ENCODE measurements at places on chromosomes 6 and 20. TPM values are rescaled to one million over a fixed set of nuclear protein-coding genes. Genes with fewer than 3 reads are reported as not detected.

Gene IMPG1
- total RNA-seq = not detected

DNA sequence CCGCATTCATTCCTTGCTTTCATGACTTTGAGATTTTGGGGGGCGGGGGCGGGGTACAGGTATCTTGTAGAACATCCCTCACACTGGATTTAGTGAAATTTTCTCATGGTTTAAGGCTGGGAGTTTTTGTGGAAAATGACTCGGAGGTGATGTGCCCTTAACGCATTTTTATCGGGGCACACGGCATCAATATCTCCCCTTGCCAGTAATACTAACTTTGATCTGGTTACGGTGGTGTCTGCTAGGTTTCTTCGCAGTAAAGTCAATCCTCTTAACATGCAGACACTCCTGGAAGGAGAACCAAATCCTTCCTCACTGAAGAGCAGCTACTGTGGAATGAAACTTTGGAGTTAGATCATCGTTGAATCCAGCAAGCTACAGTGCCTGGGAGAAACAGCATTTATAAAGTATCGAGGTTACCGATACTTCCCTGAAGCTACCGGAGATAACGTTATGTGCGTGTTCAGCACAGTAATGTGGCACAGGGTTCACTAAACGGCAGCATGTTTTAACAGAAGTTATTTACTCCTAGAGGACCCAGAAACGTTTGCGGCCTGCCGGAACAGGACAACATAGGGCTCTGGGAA lies 1.2 kb upstream of the DYNLRB1 start:
- DNase-seq = no peak

GRCh38 chr6:43120944-43121913 lies 45.1 kb downstream of the PTK7 start:
- no peak for DNase-seq

- peak; percentile 28 for DNase-seq
Observed at GRCh38 chr6:95431637-95432228, 145.6 kb upstream of the MANEA start.

DNA sequence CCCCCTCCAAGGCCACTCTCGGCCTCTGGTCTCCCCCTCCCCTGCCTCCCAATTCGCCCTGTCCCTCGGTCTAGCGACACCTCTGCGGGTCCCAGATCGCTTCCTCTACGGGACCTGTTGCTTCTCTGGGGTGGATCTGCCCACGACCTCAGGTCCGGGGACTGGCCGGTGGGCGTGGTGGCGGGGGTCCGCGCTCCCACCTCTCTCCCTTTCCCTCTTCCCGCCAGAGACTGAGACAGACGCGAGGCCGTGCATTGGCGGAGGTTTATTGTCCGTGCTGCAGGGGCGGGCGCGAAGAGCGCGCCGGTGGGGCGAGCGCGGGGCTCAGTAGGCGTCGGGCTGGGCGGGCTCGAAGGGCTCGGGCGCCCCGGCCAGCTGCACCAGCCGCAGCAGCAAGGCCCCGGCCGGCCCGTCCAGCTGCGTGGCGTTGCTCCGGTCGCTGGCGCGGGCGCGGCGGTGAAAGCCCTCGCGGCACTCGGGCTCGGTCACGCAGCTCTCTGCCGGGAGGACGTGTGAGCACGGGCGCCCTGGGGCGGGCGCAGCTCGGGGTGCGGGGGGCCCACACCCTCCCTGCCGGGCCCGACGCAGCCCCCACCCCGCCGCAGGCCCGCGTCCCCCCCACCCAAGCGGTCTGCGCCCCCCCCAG lies 2.1 kb downstream of the AVP start:
- no peak for DNase-seq

All from hematopoietic multipotent progenitor cell (in vitro differentiated cells).